NCI-H1105 (cell line): ENCODE measurements at places on chromosomes 6 and 20.

DNA sequence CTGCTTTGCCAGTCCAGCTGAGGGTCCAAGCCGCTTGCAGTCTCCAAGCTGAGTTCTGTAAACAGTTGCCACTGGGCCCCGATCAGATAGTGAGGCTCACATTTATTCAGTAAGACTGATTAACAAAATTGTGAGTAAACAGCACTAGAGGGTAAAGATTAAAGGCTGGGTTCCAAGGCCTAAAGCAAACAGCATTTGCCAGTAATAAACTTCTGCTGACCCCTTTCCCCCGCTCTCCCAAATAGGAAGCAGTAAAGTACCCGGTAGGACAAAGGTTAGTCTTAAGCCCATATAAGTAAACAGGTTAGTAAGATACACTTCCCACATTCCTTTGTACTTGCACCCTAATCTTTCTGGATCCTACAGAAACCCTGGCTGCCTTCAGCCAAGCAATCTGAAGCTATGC is 181.8 kb downstream of the MEI4 start:
- no peak for DNase-seq

DNA sequence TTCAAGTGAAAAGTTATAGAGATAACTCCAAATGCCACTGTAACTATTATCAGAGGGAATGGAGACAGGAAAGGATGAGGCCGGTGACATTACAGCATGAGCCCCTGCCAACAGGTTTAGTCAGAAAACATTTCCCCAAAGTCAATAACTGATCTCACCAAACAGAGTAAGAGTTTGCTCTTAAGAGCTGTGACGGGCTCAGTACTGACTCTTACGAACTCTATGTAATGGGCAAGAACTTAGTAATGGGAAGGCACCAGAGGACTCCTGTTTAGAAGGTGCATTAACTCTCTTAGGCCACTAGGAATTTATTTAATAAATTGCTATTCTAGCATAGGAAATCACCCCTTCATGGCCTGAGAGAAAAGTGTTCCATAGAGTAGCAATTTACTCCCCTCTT is 76.8 kb downstream of the SAMD5 start:
- DNase-seq = no peak

GRCh38 chr20:21432911-21433310 is 35.6 kb upstream of the NKX2-4 start:
- DNase-seq = no peak

DNA sequence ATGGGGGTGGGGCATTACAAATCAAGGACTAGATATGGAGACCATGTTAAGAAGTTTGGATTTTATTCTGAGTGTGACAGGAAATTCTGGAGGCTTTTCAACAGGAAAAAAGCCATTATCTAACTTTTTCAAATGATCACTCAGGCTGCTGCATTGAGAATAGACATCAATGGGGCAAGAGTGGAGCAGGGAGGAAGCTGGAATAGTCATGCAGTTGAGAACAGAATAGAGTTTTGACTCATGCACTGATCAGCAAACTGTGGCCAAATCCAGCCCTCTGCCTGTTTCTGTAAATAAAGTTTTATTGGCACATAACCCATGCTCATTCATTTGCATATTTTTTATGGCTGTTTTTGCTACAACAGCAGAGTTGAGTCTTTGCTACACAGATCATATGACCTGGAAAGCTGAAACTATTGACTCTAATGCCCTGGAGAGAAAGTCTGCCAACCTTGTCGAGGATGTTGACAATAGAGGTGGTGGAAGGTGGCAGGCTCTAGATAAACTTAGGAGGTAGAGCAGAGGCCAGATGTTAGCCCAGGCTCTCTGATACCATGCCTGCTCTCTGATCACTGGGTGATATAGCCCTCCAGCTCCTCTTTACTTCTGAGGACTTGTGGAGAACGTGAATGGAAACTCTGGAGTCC is 441.8 kb downstream of the PTPRT start:
- DNase-seq = no peak

DNA sequence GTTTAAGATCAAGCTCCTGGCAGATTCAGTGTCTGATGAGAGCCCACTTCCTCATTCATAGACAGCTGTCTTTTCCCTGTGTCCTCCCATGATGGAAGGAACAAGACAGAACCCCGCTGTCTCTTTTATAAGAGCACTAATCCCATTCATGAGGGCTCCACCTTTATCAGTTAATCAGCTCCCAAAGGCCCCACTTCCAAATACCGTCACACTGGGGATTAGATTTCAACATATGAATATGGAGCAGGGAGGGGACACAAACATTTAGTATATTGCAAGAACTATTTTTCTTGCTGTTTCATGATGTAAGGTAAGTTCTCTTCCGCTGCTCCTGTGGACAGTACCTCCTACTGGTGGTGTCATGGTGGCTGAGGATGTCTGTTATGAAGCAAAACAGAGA is 158.3 kb upstream of the IRAK1BP1 start:
- no peak for DNase-seq

- DNase-seq = no peak
Measured at GRCh38 chr6:5950361-5950785, 56.4 kb downstream of the NRN1 start.

DNA sequence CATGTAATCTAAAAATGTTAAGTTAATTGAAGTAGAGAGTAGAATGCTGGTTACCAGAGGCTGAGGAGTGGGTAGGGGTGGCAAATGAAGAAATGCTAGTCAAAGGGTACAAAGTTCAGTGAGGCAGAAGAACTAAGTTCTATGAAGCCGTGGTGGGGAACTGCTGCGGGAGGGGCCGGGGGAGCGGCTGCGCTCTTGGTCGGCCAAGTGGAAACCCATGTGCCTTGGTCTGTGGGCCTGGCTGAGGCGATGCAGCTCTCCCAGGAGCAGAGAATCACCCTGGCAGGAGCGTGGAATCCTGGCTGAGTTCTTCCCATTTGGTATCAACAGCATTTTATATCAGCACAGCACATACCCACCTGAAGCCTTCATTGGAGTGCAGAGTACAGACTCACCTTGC is 22.3 kb downstream of the TTLL2 start:
- no peak for DNase-seq
